ENCODE measurements at places on chromosomes 1 and 21.
A peak's percentile ranks its signal among the peaks of the same experiment; 100 is the strongest.

- DNase-seq = no peak
Measured at GRCh38 chr1:68791800-68792199, 294.9 kb upstream of the DEPDC1 start.

- no peak for DNase-seq
Measured at GRCh38 chr1:22317231-22317919, 134.3 kb upstream of the ZBTB40 start.

GRCh38 chr1:12717301-12717838 is 1.5 kb downstream of the AADACL3 start:
- no peak for DNase-seq

GRCh38 chr1:115955228-115955627 is 21.1 kb upstream of the SLC22A15 start:
- no peak for DNase-seq

- DNase-seq = no peak
Measured at GRCh38 chr1:10444795-10445397, 4.9 kb upstream of the CORT start.

GRCh38 chr1:84745857-84746256 is 55.6 kb upstream of the SSX2IP start:
- no peak for DNase-seq

- no peak for DNase-seq
Measured at GRCh38 chr1:44422161-44422560, 17.1 kb downstream of the RNF220 start.

GRCh38 chr1:22451702-22452480 is at the start of gene ZBTB40:
Gene ZBTB40, plus strand, starts transcription at chr1:22451851. Its CDS starts 38,098 bp downstream, at chr1:22489949.
- DNase-seq = peak; percentile 93

DNA sequence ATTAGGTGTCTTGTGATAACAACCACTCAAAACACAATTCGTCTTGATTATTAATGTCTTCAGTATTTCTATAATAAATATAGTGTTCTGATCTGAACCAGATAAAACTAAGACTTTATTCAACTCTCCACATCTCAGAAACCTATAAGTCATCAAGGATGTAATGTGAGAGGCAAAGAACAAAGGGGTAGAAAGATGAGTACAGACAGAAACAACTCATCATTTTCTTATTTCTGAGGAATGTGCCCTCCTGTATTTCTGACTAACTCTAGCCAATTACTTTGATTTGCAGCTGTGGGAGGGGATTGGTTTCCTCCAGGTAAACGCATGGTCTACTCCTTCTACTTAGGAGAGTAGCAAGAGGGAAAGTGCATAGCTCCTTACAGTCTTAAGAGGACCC is 73.7 kb upstream of the ST6GALNAC5 start:
- DNase-seq = no peak

GRCh38 chr1:25620211-25620610 is 3.6 kb downstream of the MAN1C1 start:
- no peak for DNase-seq

DNA sequence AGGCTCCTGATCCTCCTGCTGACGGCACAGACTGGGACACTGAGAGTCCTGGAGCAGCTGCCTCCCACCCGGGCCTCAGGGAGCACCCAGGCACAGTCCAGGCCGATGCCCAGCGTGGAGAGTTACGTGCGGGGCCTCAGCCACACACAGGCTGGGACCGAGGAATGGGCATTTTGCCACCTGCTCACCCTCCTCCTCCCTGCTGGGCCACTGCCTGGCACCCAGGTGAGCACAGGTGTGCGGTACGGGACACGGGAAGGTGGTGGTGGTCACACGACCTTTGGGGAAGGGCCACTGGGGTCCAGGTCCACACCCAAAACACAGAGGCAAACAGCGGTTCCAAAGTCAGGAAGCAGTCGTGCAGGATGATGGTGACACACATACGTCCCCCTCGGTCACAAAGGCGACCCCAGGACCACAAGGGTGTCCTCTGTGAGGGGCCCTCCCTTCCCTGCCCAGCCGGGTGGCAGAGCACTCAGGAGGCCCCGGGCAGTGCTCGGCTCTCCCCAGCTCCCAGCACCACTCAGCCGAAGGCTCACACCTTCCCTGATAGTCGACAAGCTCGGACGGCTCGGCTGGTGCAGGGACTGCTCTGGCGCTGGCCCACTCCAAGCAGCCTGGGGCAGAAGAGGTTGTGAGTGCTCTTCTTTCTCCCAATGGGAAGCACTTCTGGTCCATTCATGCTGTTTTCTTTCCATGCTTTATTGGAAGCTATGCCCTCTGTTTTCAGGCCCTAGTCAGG is 14.3 kb downstream of the MORN1 start:
- DNase-seq = no peak

Measured in T1000 (cell line).